ENCODE measurements at places on chromosomes 3 and 15.

DNA sequence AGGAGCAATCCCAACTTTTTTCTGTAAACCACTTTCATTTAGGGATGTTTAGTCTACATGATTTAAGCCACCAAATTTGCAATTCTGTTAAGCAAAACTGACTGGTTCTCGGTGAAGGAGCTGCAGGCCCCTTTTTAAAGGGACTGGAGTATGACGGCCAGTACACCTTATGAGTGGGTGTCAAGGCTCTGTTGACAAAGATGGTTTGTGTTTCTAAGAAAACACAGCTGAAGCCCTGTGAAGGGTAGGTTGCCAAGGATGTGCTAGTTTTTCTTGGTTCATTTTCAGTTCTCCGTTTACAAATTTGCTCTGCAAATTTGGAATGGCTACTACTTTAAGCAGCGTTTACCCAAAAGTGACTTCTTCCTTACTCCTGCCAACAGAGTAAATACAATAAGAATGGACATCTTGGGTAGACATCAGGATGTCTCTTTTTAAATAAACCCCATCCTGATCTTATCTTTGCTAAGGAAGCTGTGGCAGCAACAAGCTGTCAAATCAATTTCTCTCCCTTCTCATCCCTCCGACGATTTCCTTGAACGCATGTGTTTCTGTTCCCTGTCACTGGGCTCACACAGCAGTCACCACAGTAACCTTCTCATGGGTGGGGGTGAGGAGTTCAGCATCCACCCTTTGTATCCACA, 58.2 kb upstream of the CMTM8 start:
- no peak for DNase-seq

GRCh38 chr3:129025691-129026435, 24.8 kb downstream of the EFCC1 start:
- no peak for DNase-seq

GRCh38 chr3:150544726-150545125, 1.6 kb downstream of the SERP1 start:
- no peak for DNase-seq

- DNase-seq = no peak
Observed at GRCh38 chr3:9331171-9331570, 31.7 kb upstream of the THUMPD3 start.

DNA sequence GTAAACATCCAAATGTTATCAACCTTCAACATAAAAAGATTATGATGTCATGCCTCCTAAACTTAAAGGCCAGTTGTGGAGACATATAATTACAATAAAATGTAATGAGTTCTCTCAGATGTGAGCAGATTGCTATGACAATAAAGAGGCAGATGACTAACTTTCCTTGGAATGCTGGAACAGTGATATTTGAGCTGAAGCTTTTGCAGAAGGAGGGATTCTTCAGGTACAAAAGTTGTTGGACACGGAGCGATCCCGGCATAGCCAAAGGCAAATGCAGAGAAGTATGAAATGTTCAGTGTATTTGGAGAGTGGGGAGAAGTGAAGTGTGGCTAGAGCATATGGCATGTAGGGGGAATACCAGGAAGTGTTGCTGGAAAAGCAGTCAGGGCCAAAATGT, 520.1 kb downstream of the FGF12 start:
- no peak for DNase-seq

- no peak for DNase-seq
Observed at GRCh38 chr15:48609486-48609885, 36.0 kb downstream of the FBN1 start.

Measured in omental fat pad (tissue), 4 donors.